ENCODE measurements at places on chromosomes 2 and 18.

- DNase-seq, result no peak
These were observed 118.5 kb upstream of the COL5A2 start for GRCh38 chr2:189298038-189298437.

DNA sequence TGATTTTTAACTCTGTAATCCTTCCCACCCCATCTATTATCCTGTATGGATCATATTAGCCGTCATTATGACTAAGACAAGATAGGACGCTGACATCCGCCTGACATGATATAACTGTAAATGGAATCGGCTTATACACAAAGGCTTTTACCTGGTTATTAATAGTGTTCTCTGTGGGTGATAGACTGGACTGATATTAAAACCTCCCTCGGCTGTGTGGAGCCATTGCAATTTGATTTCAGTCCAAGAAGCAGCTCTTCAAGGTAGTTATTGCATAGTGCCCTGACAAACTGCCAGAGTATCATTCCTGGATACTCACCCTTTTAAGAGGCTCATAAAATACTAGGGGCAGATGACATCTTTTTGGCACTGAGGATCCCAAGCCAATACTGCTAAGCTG lies 226.1 kb upstream of the HNRNPA3 start:
- DNase-seq, result no peak

DNA sequence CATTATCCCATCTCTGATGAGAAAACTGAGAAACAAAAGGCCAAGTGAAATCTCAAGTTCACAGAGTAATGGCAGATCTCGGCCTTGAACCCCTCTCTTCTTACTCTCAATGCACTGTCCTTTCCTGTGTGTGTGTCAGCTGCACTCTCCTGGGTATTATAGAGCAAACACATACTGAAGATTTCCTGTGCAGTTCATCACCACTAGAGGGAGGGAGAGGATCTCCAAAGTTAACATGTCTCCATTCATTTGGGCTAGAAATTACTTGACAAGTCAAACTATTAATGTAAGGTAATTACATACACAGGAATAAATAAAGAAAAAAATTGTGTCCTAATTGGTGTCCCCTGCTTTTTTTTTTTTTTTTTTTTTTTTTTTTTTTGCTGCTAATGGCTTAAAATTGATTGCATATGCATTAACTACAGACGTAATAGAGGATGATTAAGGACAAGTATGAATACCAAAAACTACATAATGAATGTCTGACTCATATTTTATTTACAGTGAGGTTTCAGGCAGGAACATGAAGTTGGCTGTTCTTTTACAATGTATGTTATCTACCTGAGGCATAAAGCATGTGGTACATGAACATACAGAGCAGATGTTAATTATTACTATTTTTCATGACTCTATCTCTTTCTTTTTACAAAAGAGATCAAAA lies 269.2 kb downstream of the NYAP2 start:
- DNase-seq, result peak; percentile 37

DNA sequence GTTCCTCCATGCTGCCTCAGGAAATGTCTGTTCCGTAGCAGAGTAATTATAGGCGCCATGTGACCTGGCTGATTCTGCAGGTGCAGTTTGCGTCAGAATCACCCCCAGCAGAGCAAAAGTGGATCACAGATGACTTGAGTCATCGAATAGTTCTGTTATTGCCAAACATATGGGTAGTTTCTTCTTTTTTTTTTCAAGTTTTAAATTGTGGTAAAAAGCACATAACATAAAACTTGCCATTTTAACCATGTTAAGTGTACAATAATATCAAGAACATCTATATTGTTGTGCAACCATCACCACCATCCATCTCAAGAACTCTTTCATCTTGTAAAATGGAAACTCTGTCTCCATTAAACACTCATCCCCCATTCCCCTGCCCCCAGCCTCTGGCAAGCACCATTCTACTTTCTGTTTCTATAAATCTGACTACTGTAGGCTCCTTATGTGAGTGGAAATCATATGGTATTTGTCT lies 177.7 kb upstream of the TWIST2 start:
- no peak for DNase-seq

GRCh38 chr18:52343138-52343537 lies 3.1 kb downstream of the DCC start:
- no peak for DNase-seq

DNA sequence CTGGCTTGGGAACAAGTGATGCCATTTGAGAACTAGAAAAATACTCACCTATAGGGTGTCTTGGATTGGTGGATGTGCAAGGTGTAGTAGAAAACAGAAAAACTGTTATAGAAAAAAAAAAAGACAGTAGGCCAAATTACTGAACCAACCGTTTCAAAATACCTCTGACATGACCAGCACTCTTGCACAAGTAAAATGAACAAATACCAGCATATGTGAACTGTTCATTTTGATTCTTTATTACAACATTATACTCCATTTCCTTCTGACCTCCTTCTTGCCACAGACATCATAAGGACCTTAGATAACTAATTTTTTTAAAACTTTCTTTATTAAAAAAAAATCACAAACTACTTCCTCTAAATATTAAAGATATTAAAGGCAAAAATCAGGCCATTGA lies 125.5 kb downstream of the ATAD2B start:
- no peak for DNase-seq

- DNase-seq, result no peak
These were observed 116.1 kb downstream of the SPTBN1 start for GRCh38 chr2:54572262-54572635.

DNA sequence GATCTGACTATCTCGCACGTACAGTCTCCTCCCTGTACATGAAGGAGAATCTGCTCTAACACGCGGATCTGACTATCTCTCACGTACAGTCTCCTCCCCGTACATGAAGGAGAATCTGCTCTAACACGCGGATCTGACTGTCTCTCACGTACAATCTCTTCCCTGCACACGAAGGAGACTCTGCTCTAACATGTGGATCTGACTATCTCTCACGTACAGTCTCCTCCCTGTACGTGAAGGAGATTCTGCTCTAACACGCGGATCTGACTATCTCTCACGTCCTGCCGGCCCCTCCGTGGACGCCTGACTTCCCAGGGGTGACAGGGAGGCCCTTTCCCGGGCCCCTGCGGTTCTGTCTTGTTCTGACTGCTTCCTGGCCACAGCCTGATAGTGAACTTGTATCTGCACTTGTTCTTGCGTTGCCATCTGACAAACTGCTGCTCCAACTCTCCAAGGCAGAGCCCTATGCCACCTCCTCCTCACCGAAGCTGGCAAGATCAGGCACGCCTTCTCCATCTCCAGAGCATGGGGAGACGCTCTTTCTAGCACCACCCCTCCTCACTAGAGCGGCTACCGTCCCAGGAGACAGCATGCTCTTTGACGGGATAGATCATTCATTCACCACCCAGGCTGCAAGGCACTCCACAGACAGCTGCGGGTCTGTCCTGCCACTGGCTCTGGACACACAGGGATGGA lies 238.6 kb downstream of the TWIST2 start:
- DNase-seq, result no peak

- DNase-seq, result no peak
These were observed 89.3 kb upstream of the HAAO start for GRCh38 chr2:42881732-42882131.

GRCh38 chr18:48905513-48905912 lies 45.3 kb downstream of the SMAD7 start:
- DNase-seq, result no peak

GRCh38 chr2:180314086-180314485 lies 307.0 kb upstream of the CWC22 start:
- no peak for DNase-seq

GRCh38 chr2:241461693-241462677 lies 46.4 kb downstream of the STK25 start:
- DNase-seq, result no peak

- DNase-seq, result no peak
These were observed 468.2 kb upstream of the POU3F3 start for GRCh38 chr2:104385743-104386142.

GRCh38 chr2:149648282-149649030 lies 60.9 kb upstream of the MMADHC start:
- no peak for DNase-seq

GRCh38 chr18:54762386-54762785 lies 65.9 kb upstream of the RAB27B start:
- DNase-seq, result no peak

DNA sequence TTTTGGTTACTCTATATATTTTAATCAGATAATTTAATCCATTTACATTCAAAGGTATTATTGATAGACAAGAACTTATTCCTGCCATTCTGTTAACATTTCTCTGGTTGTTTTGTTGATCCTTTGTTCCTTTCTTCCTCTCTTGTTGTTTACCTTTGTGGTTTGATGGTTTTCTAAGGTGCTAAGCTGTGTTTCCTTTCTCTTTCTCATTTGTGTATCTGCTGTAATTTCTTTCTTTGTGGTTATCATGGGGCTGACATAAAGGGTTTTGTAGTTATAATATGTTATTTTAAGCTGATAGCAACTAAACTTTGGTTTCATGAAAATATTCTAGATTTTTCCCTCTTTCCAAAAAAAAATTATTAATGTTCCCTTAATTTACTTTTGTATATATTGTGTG lies 179.2 kb downstream of the NDUFA10 start:
- DNase-seq, result no peak

GRCh38 chr2:185145316-185146121 lies 547.2 kb downstream of the ZNF804A start:
- no peak for DNase-seq

- no peak for DNase-seq
These were observed 73.3 kb downstream of the TFCP2L1 start for GRCh38 chr2:121211689-121212151.

DNA sequence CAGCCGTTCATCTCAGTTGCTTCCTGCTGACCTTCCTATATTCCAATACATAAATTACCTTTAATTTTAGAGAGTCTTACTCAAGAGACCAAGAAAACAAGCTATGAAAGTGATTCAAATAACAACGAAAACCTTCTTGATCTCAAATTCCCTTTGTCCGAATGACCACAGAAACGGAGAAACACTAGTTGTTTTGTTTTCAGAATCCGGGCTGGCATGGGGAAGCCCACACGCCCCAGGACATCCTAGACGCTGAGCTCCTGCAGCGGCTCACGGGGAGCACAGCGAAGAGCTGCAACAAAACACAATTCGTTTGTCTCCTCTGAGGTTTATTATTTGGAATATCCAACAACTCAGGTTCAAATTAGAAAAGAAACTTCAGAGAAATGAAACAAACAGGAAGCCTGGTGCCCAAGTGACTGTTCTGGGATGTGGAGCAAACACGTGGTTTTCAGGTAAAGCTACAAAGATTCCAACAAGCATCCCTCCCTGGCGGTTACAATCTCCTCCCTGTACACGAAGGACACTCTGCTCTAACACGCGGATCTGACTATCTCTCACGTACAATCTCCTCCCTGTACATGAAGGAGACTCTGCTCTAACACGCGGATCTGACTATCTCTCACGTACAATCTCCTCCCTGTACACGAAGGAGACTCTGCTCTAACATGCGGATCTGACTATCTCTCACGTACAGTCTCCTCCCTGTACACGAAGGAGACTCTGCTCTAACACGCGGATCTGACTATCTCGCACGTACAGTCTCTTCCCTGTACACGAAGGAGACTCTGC lies 237.5 kb downstream of the TWIST2 start:
- no peak for DNase-seq

DNA sequence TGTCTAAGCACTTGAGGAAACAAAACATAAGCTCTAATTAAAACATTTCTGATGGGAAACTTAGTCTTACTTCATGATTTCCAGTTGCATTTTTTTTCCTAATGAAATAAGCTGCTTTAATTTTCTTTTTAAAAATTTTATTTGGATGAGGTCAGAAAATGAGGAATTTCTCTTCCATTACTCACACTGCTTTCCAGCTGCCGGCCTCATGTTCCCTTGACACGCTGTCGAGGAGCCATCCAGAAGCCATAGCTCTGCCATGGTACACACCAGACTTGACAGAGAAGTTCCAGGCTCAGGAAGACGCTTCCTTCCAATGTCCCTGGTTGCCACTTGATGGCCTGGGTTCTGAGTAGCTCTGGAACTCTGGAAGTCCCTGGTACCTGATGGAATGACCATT lies 12.1 kb upstream of the MAPRE2 start:
- DNase-seq, result no peak

DNA sequence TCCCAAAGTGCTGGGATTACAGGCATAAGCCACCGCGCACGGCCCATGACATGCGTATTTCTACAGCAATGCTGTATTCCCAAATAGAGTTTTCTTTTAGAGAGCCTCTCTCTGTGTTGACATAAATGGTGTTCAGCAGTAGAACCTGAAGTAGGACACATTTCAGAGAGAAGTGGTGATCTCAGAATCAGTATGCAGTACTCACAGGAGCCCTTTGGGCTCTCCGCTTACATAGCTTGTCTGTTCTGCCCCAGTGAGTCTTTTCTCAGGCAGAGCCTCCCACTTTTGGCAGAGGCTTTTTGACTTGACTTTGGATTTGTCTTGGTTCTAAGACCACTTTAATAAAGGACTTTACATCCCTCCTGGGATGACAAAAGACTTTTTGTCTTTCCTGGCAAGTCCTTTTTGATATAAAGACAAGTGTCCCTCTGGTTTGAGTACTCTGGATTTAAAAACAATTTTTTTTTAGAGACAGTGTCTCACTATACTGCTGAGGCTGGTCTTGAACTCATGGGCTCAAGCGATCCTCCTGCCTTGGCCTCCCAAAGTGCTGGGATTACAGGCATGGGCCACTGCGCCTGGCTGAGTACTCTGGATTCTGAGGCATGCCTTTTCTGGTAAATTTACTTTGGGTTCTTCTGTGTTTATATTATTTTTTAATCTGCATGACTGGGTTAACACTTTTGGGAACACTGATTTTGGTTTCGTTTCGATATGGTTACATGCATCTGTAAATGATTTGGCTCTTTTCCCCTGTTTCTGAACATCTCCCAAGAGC lies 113.3 kb downstream of the SMAD2 start:
- DNase-seq, result no peak

GRCh38 chr2:236608188-236608525 lies 38.5 kb downstream of the ACKR3 start:
- DNase-seq, result no peak

DNA sequence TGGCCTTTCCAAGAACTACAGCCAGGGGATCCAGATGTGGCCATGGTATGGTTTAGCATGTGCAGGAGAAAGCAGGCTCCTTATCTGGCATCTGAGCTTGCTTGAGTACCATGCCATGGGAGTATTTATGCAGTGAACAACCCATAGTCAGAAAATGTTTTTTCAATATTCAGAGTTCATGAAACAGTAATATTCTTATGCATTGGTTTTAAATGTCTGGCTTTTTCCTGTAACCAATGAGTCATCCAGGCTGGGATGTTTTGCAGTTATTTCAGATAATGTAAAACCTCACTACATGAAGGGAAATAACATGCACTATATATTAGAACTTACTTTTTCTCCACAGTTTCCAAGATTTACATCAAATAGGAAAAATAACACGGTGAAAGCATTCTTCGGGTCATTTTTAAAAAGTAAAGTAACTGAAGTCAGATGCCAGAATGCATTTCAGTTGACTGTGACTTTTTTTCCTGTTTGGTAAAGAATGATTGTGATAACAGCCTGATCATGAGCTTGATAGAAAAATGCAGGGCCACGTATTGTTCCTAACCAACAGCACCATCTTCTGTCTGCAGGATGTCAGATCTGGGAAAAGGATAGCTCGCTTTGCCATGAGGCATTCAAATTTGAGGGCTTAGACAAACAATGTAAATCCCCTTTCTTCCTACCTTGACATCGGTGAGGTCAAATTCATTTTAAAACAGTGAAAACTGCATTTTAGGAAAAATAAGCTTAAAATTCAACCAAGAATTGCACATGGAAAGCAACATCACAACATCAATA lies 152.8 kb downstream of the DSC3 start:
- no peak for DNase-seq
